ENCODE measurements at places on chromosomes 6 and 20. TPM values are rescaled to one million over a fixed set of nuclear protein-coding genes. Genes with fewer than 3 reads are reported as not detected.

Gene SLC16A10
- 3.4 TPM for total RNA-seq

Gene TSPO2
- not detected for total RNA-seq

Gene SRSF6
- total RNA-seq: 96.8 TPM

Gene WASF1
- total RNA-seq: 2.6 TPM

Gene ISM1
- 0.36 TPM for total RNA-seq

Gene BANF2
- total RNA-seq: not detected
